Spleen (tissue), 13 donors: ENCODE measurements at places on chromosomes 3 and 15.

DNA sequence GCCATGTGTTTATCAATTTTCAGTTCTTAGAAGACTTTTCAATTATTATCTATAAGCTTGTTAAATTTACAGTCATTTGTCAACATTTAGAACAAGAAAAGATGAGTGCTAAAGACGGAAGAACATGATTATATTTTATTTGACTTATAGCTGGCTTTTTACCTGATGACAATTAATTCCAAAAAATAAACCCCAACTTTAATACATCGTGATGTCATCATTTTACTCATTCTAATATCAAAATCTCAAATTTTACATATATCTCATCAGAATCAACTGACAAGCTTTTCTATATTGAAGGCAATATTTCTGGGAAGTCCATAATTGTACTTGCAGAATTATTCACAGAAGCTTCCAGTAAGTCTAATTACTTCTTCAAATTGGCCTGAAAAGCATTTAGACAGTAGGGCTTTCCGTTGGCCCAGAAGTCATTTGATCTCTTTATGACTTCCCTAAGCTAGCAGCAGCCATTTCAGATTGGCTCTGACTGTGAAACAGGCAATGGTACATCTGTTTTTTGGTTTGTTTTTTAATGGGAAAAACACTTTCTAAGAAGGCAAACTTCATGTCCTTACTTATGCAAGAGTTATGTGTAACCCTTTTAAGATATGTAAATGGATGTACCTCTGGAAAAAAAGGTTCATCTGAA, 234.7 kb upstream of the PLSCR5 start:
- no peak for DNase-seq
- no peaks in the 10 kb centered on the region for H3K36me3 ChIP-seq
- no peak overlapping the region for H3K27ac ChIP-seq
- no peaks in the 10 kb centered on the region for H3K4me1 ChIP-seq
- H3K27me3 ChIP-seq, result no peaks in the 10 kb centered on the region

GRCh38 chr3:152071924-152072323, 196.8 kb upstream of the MBNL1 start:
- no peaks in the 10 kb centered on the region for H3K36me3 ChIP-seq
- H3K27ac ChIP-seq, result no peak overlapping the region
- no peaks in the 10 kb centered on the region for H3K27me3 ChIP-seq
- no peaks in the 10 kb centered on the region for H3K4me1 ChIP-seq
- no peak for DNase-seq

- no peaks in the 10 kb centered on the region for H3K4me1 ChIP-seq
- DNase-seq, result no peak
- no peaks in the 10 kb centered on the region for H3K27me3 ChIP-seq
- H3K4me3 ChIP-seq, result no peak overlapping the region
Measured at GRCh38 chr3:29649815-29650547, 369.1 kb downstream of the RBMS3 start.

DNA sequence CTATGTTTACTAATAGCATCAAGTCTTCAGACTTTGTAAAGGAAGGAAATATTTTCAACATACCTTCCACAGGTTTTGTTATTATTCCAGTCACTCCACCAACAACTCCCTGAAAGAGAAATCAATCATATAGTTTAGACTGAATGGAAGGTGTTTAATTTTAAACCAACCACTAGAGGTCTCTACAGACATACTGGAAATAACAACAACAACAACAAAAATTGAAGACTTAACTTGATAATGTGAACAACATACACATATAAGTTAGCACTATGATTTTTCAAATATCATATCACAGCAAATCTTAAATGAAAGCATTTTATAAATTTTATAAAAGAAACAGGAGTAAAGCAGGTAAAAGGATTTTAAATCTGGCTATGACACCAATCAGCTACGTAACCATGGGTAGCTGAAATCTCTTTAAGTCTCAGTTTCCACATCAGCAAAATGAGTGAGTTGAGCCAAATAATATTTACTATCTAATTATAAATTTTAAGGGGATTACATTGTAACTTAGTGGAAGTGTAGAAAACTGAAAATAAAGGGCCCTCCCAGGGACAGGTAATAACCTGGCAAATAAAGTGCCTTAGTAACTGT, 188.2 kb downstream of the VPS13C start:
- peaks cover 33% of the 10 kb centered on the region for H3K36me3 ChIP-seq
- no peaks in the 10 kb centered on the region for H3K27me3 ChIP-seq
- H3K4me3 ChIP-seq, result no peak overlapping the region
- DNase-seq, result no peak
- no peaks in the 10 kb centered on the region for H3K4me1 ChIP-seq

DNA sequence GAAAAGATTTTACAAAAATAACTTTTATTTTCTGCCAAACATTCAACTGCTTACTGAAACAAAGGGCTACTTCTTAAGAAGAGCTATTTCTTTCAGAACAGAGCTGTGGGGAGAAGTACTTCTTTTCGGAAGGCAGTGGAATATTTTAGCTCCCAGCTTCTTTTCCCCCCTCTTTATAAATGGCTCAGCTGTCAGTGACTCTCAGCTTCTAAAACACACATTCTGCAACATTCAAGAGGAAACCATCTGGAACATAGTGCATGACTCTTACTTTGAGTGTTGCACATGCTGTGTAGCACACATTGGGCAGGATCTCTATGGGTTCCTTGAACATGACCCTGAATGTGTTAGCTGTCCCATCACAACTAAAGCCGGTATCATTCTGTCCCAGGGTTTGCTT, 7.0 kb upstream of the C15orf40 start:
- no peaks in the 10 kb centered on the region for H3K27me3 ChIP-seq
- H3K4me3 ChIP-seq, result no peak overlapping the region
- H3K36me3 ChIP-seq, result peaks cover 57% of the 10 kb centered on the region
- no peaks in the 10 kb centered on the region for H3K4me1 ChIP-seq
- no peak overlapping the region for H3K27ac ChIP-seq

DNA sequence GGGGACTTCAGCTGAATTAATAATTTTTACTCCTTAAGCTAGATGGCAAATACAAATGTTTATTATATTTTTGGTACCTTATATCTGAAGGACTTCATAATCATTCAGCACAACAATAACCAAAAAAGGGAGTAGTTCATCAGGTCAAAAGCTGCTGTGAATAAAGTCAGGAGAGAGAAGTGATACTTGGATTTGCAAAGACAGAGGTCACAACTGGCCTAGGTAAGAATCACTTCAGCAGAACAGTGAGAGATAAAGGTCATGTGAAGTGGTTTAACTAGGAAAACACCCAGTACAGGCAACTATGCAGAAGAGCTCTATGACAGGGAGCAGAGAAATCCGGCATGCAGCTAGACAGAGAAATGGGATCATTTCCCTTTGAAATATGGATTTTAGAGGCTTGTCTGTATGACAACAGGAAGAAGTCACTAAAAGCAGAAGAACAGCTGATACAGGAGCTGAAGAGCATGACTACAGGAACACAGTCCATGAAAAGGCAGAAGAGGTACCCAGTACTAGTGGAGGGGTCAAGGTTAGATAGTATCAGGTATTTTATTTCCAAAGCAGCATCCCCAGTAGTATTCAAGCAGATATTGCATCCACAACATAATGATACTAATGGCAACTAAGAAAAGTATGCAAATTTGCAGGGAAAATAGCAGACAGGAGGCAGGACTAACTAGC, 25.7 kb downstream of the ZMAT3 start:
- H3K27ac ChIP-seq, result no peak overlapping the region
- no peaks in the 10 kb centered on the region for H3K27me3 ChIP-seq
- no peak overlapping the region for H3K4me3 ChIP-seq
- DNase-seq, result no peak
- H3K36me3 ChIP-seq, result no peaks in the 10 kb centered on the region

- H3K4me1 ChIP-seq, result no peaks in the 10 kb centered on the region
- H3K27ac ChIP-seq, result no peak overlapping the region
- no peak for DNase-seq
- no peaks in the 10 kb centered on the region for H3K27me3 ChIP-seq
- no peak overlapping the region for H3K4me3 ChIP-seq
Measured at GRCh38 chr15:83783227-83783626, 129.3 kb downstream of the ADAMTSL3 start.

DNA sequence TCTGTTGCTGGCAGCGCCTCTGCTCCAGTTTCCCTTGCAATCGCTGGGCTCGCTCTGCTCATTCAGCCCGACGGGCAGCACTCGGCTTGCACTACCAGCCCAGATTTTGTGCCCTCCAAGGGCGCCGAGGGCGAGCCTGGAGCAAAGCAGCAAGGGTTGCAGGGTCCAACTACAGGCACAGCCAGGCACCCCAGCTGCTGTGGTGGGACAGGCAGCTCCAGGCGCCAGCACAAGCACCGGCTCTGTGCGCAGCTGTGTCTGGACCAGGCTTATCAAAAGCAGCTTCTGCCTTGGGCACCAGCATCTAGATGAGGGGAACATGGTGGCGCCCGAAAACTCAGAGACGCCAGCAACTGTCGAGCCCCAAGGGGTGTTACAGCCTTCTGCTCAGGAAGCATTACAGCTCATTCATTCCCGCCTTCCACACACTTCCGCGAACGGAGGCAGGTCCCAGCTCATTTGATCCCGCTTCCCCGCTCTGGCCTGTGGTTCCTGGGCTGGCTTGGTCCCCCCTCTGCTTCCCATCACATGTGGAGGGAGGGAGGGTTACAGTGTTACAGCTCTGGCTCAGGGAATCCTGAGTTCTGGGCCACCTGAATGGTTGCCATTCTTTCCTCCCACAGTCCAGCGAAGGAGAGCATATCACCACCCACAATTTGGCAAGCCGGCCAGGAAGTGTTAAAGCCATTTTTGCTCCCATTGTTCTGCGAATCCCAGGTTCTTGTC, 409.9 kb upstream of the ALCAM start:
- no peak for DNase-seq
- H3K36me3 ChIP-seq, result no peaks in the 10 kb centered on the region
- H3K27ac ChIP-seq, result no peak overlapping the region

- H3K36me3 ChIP-seq, result no peaks in the 10 kb centered on the region
- peaks cover 38% of the 10 kb centered on the region for H3K4me1 ChIP-seq
Measured at GRCh38 chr3:13045904-13046568, 27.2 kb downstream of the IQSEC1 start.

DNA sequence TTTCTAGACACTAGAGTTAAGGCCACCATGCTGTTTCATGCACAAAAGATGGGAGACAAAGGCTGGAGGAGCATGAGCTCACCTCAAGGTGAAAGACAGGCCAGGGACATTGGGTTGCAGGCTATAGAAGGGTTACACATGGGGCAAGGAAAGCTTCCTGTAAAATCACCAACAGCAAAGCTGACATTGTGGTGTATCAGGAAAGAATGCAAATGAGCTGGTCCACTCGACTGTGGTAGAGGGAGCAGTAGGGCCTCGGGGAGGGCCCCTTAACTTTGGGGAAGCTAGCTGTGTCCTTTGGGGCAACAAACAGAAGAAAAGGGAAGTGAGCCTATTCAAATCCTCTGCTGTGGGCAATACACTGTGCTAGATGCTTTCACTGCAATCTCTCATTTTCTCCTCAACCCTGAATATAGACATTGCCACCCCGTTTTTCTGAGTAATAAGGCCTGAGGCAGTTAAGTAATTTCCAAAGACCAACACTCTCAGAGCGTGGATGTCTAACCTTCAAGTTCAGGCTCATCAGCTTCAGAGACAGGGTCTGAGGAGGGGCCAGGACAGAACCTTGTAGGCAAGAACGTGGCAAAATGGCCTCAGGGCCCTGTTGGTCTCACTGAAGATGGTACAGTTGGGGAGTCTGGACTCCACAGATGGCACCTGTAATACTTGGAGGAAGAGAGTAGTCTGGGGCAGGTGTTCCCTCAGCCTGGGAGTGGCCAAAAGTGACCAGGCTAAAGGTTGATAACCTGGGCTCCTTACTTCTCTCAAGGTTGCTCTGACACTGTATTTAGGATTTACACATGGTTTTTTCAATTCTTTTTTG, 24.1 kb downstream of the CX3CR1 start:
- no peak overlapping the region for H3K4me3 ChIP-seq
- peak overlapping the region; percentile 85 for H3K27ac ChIP-seq
- peaks cover 56% of the 10 kb centered on the region for H3K4me1 ChIP-seq
- no peaks in the 10 kb centered on the region for H3K27me3 ChIP-seq

DNA sequence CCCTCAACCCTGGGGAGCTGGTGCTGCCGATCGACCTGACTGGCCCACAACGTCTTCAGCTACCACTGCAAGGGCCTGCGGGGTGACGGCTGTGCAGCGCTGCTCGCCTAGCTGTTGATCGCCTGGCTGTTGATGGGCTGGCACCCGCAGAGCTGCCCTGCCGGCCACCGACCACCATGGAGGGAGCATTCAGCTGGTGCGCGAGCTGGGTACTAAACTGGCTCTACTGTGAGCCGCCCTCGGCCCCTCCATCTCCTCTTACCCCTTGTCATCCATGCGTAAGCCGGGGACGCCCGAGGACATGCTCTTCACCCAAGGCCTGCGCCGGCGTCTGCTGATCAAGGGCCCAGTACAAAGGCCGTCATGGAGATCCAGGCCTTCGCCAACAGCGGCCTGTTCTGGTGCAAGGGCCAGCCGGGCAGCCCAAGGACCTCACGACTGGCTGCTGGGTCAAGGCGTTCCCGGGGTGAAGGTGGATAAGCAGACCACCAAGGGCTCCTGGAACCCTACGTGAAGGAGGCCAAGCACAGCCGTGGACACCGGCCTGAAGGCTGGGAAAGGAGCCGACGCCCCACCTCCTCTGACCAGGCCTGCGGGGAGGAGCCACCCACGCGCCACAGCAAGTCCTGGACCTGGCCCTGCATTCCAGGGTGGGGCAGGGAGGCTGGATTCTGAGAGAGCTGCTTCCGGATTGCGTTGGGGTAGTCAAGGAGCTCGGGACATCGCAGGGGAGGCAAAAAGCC, 46.9 kb downstream of the SFMBT1 start:
- H3K27ac ChIP-seq, result no peak overlapping the region
- no peak overlapping the region for H3K4me3 ChIP-seq
- no peaks in the 10 kb centered on the region for H3K4me1 ChIP-seq
- no peaks in the 10 kb centered on the region for H3K27me3 ChIP-seq
- H3K36me3 ChIP-seq, result no peaks in the 10 kb centered on the region

DNA sequence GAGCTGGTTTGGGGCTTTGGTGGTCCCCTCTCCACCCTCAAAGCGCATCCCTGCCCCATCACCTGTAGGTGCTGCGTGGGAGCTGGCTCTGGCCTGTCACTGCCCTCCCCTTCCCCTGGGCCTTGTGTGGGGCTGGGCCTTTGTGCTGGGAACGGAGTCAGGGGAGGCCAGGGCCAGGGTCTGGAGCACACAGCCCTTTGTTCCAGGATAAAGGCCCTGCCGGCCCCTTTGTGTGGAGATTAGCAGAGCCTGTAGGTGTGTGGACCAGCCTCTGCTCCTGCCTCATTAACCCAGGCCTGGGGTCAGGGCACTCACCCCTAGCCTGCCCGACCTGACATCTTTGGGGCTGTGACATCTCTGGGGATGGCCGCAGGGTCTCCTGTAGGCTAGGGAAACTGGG, 8.9 kb downstream of the EPHB3 start:
- peaks cover 15% of the 10 kb centered on the region for H3K4me1 ChIP-seq
- no peak overlapping the region for H3K27ac ChIP-seq
- DNase-seq, result no peak
- peaks cover 65% of the 10 kb centered on the region for H3K27me3 ChIP-seq

GRCh38 chr3:72655723-72656122, 192.5 kb downstream of the SHQ1 start:
- DNase-seq, result no peak
- H3K4me1 ChIP-seq, result no peaks in the 10 kb centered on the region
- no peak overlapping the region for H3K4me3 ChIP-seq
- no peak overlapping the region for H3K27ac ChIP-seq
- H3K27me3 ChIP-seq, result peaks cover 17% of the 10 kb centered on the region
- H3K36me3 ChIP-seq, result no peaks in the 10 kb centered on the region

- H3K27ac ChIP-seq, result no peak overlapping the region
- H3K4me3 ChIP-seq, result no peak overlapping the region
- no peaks in the 10 kb centered on the region for H3K27me3 ChIP-seq
- H3K4me1 ChIP-seq, result no peaks in the 10 kb centered on the region
- no peaks in the 10 kb centered on the region for H3K36me3 ChIP-seq
Measured at GRCh38 chr15:45548753-45549520, 26.4 kb upstream of the SLC30A4 start.

- H3K27ac ChIP-seq, result peak overlapping the region; percentile 98
- H3K36me3 ChIP-seq, result no peaks in the 10 kb centered on the region
- peak overlapping the region; percentile 79 for H3K4me3 ChIP-seq
- no peaks in the 10 kb centered on the region for H3K27me3 ChIP-seq
Measured at GRCh38 chr3:146544929-146545528, 622 bp upstream of the PLSCR1 start.
